Effector CD4-positive, alpha-beta T cell (primary cell): ENCODE measurements at places on chromosomes 12 and 14.

- peak; percentile 40 for DNase-seq
Observed at GRCh38 chr14:77641534-77642341, 25.3 kb upstream of the SPTLC2 start.

DNA sequence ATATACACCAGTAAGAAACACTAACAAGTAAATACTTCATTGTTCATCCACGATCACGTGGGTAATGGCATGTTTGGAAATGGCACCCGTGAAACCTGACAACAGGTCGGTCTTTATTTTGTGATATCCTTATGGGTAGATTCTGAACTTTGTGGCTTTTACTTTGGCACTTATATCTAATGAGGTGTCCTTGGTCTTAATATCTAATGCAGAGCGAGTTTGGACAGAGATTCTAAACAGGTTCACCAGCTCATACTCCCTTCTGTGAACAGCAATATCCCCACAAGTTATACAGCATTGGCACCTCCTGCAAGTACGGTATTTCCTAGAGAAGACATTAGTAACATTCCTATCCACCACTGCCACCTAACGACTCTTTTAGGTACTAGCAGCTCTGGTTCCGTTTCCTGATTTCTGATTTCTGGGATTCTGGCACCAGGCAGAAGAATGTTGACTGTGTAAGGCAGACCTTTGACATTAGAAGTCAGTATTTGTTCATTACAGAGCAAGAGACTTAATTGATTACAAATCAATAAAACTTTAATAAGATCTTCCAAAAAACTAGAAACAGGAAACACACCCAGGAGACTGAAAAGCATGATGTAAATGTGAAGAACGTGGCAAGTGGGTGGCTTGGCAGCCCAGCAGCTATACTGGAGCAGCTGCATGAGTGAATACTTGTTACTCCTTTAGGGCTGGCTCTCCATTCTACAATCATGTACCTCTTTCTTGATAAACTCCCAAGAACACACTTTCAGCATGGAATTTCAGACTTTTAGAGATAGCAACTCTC is 2.5 kb downstream of the ANG start:
- DNase-seq, result peak; percentile 36

DNA sequence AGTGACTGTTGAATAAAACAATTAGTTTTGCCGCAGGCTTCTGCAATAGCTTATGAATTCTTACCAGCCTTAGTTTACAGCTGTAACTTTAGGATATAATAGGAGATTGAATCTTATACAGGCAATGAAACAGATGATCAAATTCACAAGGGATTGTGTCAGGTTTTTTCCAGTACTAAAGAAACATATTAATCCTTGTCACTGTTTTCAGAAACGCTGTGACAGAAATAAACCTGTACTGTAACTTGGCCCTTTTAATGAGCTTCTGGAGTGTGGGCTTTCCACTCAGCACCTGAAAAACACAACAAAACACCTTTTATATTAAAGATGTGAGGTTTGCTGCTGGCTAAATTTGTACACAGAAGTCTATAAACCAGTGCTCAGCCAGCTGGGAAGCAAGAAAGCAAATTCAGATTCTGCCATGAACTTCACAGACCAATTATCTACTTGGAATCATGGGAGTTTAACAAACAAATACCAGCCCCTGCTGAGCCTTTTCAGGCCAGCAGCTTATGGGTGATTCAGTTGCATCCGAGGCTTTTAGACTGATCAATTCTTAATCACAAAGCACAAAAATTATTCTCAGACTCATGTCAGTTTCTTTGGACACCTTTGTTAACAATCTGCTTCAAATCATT is 109.5 kb downstream of the FOXG1 start:
- DNase-seq, result no peak

DNA sequence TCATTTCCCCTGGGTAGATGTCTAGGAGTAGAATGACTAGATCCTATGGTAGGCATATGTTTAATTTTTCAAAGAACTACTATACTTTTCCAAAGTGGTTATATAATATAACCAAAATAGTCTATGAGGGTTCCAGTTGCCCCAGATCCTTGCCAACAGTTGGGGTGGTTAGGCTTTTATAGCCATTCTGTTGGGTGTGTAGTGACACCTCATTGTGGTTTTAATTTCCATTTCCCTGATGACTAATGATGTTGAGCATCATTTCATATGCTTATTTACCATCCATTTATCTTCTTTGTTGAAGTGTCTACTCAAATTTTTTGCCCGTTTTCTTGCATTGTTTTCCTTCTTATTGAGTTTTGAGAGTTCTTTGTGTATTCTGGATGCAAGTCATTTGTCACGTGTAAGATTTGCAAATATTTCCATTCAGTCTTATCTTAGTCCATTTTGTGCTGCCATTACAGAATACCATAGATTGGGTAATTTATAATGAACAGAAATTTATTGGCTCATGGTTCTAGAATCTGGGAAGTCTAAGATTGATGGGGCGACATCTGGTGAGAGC is 4.7 kb downstream of the SYNE2 start:
- DNase-seq, result peak; percentile 21

DNA sequence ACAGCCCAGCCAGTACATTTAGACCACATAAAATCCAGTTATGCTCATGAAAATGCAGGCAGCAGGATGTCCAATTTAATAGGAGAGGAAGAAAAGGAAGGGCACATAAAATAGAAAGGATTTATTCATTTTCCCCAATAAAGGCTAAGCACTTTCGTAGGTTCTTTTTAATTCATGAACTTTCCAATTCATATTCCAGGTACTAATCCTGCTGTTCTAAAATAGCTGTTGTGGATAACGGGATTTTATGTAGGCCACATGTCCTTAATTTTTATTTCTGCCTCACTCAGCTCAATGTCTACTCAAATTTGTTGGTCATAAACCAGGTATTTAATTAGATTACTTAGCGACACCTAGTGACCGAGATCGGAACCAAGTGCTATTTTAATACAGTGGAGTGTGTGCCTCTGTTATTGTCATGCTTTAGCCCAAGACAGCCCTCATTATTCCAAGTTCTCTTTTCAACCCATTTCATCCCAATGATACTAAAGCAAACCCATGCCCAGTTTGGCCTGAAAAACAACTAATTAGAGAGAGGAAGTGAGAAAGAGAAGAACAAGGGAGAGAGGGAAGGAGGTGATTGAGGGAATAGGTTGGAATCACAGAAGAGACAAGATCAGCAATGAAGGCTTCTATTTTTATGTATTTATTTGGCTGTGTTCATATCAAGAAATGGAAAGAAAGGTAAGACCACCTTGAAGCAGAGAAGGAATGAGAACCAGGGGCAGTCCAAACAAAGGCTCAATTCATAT is 45.9 kb upstream of the IFNG-AS1 start:
- peak; percentile 58 for DNase-seq

DNA sequence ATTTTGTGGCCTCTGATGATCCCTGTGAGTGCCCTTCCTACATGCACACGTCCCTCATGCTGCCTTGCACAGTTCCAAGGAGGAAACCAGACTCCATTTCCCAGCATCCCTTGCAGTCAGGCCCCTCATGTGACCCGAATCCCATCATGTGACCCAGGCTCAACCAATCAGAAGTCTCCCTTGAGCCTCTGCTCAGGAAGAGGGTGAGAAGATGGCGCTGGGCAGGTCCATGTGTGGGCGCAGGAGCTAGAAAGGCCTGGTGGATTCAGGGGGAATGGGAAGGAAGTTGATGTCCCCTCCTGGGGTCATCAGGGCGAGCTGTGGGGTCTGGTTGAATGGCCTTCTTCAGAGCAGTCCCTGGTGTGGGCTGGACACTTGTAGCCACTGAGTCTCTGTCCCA is 240.5 kb downstream of the ADGRD1 start:
- DNase-seq, result no peak

GRCh38 chr14:57171363-57171762 is 97.3 kb downstream of the EXOC5 start:
- no peak for DNase-seq

- DNase-seq, result no peak
Observed at GRCh38 chr12:96246926-96247505, 52.8 kb downstream of the ELK3 start.

DNA sequence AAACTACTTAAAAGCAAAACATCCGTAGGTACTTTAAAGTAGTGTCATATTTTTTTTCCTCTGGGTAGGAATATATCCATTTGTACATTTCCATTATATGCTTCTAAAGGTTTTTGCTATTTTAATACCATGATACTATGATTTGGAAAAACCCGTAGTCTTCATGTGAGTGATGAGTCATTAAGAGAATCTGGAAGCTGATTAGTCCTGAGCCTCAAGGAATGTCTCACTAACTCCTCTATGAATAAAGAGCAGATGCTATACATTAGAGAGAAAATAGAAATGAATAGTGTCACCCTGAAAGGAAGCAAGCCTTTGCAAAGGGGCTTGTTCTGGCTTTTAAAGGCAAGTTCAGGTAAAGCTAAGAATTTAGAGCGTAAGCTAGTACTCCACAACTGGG is 432.1 kb downstream of the CCDC91 start:
- no peak for DNase-seq

GRCh38 chr14:73250781-73251500 is 13.6 kb downstream of the PAPLN start:
- DNase-seq, result no peak

GRCh38 chr14:53247596-53248370 is 94.7 kb upstream of the DDHD1 start:
- no peak for DNase-seq

GRCh38 chr12:24374452-24374851 is 425.0 kb upstream of the SOX5 start:
- DNase-seq, result no peak

- peak; percentile 43 for DNase-seq
Observed at GRCh38 chr12:49092086-49092815, 2.4 kb downstream of the DHH start.

DNA sequence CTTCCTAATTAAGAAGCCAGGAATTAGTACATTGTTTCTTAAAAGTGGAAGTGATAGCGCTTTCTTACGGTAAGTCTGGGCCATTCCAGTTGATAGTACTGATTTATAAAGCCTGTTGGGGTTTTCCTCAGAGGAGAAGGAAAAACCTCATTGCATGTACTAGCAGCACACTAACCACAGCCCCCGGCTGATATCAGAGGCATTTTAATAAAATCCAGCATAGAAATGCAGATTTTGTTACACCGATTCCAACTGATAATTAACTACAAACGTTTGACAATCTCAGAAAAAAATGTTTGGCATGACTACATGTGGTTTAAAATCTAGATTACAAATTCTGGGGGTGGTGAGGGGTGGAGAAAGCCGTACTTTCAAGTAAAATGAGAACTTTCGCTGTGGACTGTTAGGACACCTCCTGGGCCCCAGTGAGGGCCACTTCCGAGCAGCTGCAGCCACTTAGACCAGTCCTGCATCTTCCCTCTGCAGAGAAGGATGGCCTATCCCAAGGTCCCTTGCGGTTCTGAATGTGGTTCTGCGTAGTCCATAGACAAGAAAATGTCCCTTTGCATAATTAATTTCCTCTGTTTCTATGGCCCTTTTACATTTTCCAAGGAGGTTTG is 374.4 kb downstream of the NUAK1 start:
- no peak for DNase-seq

DNA sequence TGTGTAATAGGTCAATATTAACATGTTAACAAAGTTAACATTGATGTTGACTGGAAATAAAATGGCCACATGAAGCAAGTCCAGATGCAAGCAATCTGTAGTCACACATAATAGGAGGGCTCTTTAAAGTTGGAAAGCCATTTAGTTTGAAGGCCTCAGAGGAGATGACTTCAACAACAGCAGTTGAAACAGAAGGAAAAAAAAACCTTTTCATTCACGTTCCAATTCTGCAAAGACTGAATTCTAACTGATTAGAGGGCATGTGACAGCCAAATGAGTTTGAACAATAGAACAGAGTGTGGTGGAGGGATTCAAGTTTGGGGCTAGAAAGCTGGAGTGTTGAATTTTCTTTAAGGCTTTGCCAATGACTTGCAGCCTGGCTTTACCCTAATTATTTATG is 41.5 kb upstream of the DAAM1 start:
- no peak for DNase-seq

DNA sequence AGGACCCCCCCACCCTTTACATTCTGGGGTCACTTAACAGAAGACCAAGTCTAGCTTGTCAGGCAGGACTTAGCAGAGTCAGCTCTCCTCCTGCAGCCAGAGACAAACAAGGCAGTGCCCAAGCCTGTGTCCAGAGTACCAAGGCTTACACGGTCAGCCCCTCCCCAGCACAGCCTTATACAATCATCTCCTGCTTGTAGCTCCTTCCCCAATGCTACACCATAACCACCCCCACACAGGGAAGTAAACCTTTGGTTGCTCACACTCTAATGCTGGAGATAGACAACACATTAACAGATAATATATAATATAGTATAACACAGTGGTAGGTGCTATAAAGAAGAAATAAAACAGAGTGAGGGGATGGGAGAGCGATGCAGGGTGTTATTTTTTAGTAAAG is 175.4 kb upstream of the PWP1 start:
- DNase-seq, result no peak

DNA sequence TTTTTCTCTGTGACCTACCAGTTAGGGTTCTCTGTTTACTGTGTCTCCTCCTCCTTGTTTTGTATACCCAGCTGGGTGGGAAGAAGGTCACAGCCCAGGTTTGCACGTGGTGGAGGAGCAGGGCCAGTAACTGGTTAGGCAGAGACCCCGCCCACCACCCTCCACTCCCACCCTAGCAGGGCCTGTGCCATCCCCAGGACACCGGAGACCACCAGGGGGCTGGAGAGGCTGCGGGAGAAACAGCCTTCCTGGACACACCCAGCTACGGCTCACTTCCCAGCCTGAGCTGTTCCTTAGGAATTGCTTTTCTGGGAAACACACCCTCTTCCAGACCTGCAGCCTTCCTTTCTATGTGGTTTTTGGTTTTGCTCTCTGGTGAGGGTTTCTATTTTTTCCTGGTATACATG is 21.1 kb downstream of the BDKRB2 start:
- no peak for DNase-seq

DNA sequence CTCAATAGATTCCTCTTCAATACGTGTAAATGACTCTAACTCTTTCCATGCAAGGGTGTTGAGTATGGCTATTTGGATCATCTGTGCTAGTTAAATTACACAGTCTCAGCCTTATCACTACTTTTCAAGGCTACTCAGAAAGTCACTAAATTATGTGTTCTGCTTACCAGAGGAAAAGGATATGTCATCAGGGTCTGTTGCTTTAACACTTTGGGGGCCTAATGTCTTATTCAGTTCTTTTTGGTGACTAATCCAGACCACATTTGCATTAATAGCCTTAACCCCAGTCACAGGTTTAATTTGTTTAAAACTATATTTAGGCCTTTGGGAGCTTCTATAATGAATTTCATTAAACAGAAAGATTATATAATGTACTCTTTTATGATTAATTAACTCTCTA is 649.3 kb downstream of the RPS29 start:
- DNase-seq, result no peak
